Aorta (tissue), 5 donors: ENCODE measurements at places on chromosomes 2 and 18. TPM values are rescaled to one million over a fixed set of nuclear protein-coding genes. Genes with fewer than 3 reads are reported as not detected.

CDH20 gene
- total RNA-seq, result not detected

ARHGAP25 gene
- total RNA-seq, result 6.8 TPM

HRH4 gene
- 0.15 TPM for total RNA-seq

PTCD3 gene
- total RNA-seq, result 86.3 TPM

ELOA2 gene
- not detected for total RNA-seq

ZNF892 gene
- total RNA-seq, result 8.3 TPM

NR4A2 gene
- 62.0 TPM for total RNA-seq
